ENCODE measurements at places on chromosomes 3 and 15.

- no peak for DNase-seq
These were observed 7.0 kb upstream of the BMF start for GRCh38 chr15:40115670-40116093.

DNA sequence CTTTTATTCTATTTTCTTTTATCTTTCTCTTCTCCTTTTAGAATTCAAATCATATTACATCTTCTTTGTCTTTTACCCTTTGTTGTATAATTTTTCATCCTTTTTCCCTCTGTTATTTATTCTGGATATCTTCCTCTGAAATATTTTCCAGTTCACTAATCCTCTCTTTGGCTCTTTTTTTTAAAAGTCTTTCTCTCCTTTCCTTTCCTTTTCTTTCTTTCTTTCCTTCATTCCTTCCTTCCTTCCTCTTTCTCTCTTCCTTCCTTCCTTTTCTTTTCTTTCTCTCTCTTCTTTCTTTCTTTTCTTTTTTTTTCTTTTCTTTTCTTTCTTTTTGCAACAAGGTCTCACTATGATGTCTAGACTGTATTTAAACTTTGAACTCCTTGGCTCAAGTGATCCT lies 9.3 kb downstream of the SUSD5 start:
- no peak for DNase-seq

- no peak for DNase-seq
These were observed 21.9 kb upstream of the TSEN2 start for GRCh38 chr3:12462159-12462947.

DNA sequence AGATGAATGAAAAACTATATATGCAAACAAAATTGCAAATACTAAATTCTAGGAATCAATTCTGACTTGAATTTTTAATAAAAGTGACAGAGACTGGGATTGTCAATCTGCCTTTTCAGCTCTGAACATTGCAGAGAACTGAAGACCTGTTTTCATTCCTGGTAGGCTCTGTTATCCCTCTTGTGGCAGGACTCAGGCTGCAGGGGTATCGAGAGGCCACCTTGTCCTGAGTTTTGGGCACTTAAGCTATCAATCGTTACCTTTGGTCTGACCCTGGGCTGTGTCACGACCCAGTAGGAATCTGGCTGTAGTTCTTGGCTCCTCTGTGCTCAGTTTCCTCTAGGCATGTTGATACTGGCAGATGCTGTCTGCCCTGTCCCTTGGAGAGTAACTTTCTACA lies 238.0 kb downstream of the CACNA2D3 start:
- no peak for DNase-seq

- no peak for DNase-seq
These were observed 51.5 kb upstream of the GSK3B start for GRCh38 chr3:120145542-120146285.

GRCh38 chr3:197599089-197599765 lies 43.5 kb upstream of the BDH1 start:
- peak; percentile 61 for DNase-seq

GRCh38 chr15:39745415-39745814 lies 37.2 kb downstream of the FSIP1 start:
- no peak for DNase-seq

DNA sequence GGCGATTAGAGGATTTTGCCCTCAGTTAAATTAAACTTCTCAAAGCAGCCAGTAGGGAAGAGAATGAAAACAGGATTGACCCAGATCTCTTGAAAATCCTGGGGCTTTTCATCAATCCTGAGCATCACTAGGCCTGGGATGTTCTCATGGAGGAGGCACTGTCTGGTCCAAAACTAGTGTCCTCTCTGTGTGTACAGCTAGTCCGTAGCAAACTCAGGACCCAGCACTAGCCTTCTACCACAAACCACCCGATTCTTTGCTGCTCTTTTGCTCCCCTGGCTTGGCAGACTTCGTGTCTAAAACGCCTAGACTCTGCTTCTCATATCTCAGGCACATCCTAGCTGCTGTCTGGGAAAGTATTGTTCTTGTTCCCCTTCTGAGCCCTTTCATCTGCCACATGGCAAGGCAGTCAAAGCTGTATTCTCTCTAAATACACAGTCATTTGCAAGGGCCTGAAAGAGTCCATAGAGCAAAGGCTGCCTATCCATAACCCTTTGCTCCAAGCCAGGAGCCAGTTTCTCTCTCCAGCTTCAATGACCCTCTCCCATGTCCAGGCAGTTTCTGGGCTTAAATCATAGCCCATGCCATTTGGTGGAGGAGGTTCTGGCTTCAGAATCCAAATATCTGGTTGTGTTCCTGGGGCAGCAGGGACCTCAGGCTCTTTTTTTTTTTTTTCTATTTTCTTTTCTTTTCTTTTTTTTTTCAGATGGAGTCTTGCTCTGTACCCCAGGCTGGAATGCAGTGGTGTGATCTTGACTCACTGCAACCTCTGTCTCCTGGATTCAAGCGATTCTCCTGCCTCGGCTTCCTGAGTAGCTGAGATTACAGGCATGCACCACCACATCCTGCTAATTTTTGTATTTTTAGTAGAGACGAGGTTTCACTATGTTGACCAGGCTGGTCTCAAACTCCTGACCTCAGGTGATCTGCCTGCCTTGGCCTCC lies 52.4 kb downstream of the CDC25A start:
- no peak for DNase-seq

DNA sequence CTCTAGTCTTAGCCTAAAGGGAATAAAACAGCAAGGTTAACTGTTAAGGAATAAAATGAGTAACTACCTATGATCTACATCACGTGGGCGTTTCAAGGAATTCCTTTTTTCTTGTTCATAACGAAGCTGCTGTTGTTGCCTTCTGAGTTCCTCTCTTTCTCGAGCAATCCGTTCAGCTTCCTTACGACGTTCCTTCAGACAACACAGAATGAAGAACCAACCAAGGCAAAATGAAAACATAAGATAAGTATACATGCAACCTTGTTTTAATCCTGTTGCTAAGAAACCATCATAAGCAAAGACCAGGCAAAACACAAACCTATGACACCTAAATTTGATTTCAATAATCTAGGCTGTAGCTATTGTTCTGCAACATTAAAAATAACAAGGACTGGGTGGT lies 44.1 kb downstream of the SLTM start:
- no peak for DNase-seq

GRCh38 chr15:76517910-76518309 lies 181.3 kb downstream of the ISL2 start:
- no peak for DNase-seq

DNA sequence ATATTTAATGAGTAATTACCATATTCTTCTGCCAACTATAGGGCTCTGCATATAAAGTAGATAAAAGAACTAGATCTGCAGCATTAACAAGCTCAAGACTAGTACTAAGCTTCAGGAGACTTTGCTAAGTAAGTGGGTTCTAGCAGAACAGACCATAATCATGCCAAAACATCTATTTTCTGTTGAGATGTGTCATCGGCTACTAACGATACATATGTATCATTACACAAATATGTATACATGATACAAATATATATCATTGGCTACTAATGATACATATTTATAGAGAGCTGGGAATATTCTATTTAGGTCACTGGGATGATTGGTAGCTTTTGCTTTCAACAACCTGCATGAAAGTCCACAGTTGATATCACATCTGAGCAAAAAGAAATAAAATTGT lies 185.8 kb upstream of the DCBLD2 start:
- DNase-seq: no peak

- no peak for DNase-seq
These were observed 1.1 kb downstream of the CNBP start for GRCh38 chr3:129182390-129183185.

GRCh38 chr3:195918176-195918575 lies 9.8 kb upstream of the TNK2 start:
- DNase-seq: no peak

- no peak for DNase-seq
These were observed 225.4 kb downstream of the EPHA3 start for GRCh38 chr3:89332793-89333192.

DNA sequence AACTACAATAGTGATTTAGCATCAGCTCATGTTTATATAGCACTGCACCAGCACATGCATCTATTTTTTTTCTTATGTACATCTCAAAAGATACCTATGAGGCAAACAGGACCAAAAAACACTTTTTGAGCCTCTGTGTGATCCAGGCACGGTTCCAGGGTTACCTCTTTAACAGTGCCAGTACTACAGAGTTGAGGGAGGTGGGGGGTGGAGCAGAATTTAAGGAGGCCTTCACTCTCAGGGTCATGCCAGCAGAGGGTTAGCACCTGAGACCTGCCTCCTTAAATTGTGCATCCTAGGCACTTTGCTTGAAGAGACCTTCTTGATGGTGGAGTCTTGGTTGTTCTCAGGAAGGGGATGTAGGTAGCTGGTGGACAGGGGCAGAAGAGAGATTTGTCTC lies 150.3 kb upstream of the TBL1XR1 start:
- DNase-seq: no peak

GRCh38 chr3:69244039-69244438 lies 121.6 kb upstream of the LMOD3 start:
- no peak for DNase-seq

GRCh38 chr15:44147636-44148035 lies 47.4 kb downstream of the FRMD5 start:
- DNase-seq: no peak

- peak; percentile 67 for DNase-seq
These were observed 31.8 kb upstream of the MYZAP start for GRCh38 chr15:57559875-57560274.

GRCh38 chr3:127735767-127736693 lies 63.3 kb downstream of the ABTB1 start:
- DNase-seq: no peak

GRCh38 chr3:108134555-108134880 lies 43.7 kb upstream of the CD47 start:
- DNase-seq: no peak

- DNase-seq: no peak
These were observed 182.2 kb downstream of the APBA2 start for GRCh38 chr15:29067949-29068348.

DNA sequence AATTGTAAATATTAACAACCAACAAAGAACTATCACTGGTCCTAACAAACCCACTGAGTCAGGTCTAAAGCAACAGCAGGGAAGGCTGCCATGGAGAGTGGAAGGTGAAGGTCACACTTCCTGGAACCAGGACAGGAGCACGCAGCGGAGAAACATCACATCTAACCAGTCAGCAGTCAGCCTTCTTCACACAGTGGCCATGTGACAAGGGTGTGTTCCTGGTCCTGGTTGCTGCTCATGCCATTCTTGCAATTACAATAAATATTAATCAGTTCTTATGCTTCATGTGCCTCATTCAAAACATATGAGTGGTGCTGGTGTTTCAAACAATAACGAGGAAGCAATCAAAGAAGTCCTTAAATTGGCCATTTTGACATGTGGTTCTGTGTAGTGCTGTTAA lies 162.8 kb downstream of the ARRDC4 start:
- no peak for DNase-seq

DNA sequence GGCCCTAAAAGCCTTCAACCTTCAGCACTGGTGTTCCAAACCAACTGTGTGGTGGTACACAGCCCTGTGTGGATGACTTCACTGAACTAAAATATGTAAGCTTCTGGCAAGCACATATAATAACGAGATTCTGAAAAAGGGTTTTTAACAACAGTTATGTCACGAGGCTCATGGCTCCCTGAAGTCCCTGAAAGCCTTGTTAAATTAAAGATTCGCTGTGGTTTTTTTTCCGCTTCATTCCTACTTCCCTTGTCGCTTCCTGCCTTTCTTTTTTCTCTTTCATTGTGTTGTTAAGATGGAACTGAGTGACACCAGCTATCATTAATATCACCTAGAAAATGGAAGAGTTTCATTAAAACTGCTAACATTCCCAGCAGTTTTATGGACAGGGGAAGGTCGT lies 3.5 kb downstream of the RORA start:
- DNase-seq: no peak

- DNase-seq: no peak
These were observed 384.0 kb upstream of the TGFBR2 start for GRCh38 chr3:30222441-30222840.

DNA sequence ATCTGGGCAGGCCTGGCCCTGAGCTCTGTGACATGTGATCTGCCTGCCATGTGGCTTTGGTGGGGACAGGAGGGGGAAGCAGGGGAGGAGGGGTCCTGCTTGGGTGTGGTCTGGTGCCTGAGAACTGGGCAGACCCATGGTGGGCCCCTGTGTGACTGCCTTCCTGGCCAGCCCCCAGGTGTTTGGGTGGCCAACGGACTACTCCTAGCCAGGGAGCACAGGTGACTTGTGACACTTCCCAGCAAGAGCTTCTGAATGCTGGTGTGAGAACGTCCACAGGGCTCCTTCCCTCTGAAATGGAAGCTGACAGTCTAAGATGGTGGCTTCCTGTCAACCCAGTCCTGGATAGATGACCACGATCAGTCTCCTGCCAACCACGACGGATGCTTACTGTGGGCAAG lies 136.1 kb upstream of the MEF2A start:
- DNase-seq: no peak

GRCh38 chr3:184004476-184004875 lies 13.2 kb downstream of the ABCC5 start:
- DNase-seq: no peak

- DNase-seq: no peak
These were observed 55.1 kb downstream of the RBMS3 start for GRCh38 chr3:29335943-29336342.

DNA sequence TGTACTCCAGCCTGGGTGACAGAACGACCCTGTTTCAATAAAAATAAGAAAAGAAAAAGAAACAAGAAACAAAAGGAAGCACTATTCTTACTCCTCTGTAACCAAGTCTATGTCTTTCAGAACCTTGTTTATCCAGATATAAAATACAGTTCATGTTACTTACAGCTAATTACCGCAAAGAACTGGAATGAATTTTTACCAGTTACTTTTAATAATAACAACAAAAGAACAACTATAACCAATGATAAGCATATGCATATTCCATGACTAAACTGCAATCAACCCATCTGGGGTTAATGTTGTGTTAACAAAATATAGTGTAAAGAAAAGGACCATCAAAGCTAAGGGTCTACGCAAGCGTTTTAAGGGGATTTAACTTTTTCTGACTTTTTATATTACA lies 123.2 kb downstream of the SNRK start:
- DNase-seq: no peak

DNA sequence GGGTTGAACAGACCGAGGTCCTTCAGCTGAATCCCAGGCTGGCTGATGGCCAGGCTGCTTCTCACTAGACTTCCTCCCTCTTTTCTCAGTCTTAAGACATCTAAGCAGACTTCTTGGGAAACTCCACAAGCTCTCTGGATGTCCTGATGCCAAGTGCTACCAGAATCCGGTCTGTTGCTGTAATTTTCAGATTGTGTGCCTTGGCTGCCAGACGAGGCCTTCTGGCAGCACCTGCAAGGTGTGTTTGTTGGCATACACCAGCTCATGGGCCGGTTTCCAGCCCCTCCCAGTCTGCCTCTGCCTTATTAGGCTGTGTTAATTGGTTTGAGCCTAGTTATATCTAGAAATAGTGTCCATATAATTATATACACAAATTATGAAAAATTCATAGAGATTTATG lies 120.6 kb downstream of the TNIK start:
- no peak for DNase-seq

- DNase-seq: no peak
These were observed 5.9 kb upstream of the CLDN16 start for GRCh38 chr3:190382082-190382481.

Measured in progenitor cell of endocrine pancreas (in vitro differentiated cells).